ENCODE measurements at places on chromosomes 6 and 20.
A peak's percentile ranks its signal among the peaks of the same experiment; 100 is the strongest.

DNA sequence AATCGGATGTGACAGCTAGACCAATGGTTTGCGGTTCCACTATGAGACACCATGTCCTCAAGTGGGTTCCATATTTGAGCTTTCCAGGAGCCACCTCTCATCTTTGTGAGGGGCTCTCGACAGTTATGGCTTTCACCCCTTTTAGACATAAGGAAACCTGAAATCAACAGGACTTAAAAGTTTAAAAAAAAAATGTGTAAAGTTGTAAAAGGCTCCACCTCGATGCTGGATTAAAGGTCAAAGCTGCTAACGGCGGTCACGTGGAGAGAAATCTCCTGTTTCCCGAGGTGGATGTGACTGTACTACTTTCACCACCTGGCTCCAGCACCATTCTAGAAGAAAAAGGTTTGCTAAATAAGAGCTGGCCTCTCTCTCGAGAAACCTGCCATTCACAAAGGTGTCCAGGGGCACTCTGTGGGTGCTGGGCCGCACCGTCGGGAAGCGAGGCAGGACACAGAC, 542 bp downstream of the ATP5F1E start:
- DNase-seq: no peak

DNA sequence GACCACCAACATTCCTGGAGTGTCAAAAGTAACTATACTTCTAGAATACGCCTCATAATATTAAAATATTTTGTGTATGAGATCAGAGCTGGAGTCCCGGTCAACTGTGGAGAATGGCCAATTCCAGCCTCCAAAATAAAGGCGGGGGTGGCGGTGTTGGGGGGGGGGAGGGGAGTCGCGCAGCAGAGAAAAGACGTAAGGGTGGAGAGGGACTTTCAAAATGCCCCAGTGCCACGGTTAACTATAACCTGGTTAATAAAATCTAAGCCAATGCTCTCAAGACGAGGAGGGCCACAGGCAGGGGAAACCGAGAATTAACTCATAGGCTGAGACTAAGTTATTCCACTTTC, 1.3 kb downstream of the NUP153 start:
- DNase-seq: no peak

DNA sequence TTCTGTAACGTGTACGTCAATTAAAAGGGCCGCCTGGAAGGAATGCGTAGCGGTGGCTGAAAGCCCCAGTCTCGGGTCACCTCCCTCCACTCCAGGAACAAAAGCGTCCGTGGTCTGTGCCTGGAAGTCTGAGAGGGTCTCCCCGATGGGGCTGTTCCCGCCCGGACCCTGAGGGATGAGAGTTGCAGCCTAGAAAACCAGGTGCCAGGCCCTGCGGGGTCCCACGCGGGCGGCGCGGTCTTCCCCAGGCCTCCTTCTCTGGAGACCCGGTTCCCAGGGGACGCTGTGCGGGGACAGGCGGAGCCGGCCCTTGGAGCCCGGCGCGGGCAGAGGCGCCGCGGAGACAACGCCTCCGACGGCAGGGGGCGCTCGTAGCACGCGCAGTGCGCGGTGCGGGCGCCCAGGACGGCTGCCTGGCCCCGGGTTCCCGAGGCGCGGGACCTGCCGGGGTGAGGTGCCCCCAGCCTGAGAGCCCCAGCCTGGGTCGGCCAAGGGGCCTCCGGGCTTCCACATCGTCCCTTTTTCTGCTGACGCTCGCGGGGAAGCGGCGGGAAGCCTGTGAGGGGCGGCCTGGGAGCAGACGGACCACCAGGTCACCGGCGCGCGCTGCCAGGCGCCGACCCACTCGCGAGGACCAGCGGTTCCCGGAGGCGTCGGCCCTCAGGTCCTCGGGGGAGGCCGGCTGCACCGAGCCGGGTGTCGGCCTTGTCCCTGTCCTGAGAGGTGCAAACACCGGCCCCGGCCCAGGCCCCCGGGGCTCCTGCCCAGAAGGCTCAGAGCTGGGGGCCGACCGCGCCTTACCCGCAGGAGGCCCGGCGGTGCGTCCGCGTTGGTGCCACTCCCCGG, 5.3 kb upstream of the FOXC1 start:
- peak; percentile 67 for DNase-seq

GRCh38 chr6:107740496-107741190, 83.5 kb downstream of the SCML4 start:
- DNase-seq: no peak

DNA sequence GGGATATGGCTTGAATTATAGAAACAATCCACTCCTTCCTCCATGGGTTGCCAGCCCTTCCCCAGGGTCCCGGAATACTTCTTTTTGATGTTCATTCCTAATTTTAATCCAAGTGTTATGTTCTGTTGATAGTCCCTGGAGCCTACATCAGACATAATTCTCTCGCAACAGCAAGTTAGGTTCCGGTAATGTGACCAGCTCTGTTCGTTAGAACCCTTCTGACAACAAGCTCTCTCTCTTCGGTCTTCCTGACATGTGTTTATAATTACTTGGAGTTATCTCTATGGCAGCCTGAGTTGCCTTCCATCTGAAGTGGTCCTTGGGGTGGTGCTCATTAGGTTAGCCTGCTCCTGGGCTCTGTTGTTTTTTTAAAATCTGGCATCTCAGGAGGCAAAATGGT, 506.9 kb upstream of the JARID2 start:
- no peak for DNase-seq

- DNase-seq: no peak
Observed at GRCh38 chr6:3732345-3733141, 19.0 kb downstream of the PXDC1 start.

DNA sequence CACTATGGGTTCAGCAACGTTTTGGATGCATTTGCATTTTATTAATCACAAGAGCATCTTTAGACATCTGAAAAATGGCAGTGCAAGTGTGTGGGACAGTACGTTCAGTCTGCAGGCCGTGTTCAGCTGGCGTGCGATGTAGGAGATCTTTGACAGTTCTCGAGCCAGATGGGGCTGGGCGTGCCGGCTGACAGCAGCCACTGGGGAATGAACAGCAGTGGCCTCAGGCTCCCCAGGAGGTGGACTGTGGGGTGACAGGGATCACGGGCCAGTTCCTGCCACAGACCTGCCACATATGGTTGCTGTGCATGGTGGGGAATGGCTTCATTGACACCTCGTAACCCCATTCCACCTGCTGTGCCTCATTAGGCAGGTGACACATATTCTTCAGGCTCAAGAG, 16.4 kb upstream of the MLN start:
- DNase-seq: no peak

DNA sequence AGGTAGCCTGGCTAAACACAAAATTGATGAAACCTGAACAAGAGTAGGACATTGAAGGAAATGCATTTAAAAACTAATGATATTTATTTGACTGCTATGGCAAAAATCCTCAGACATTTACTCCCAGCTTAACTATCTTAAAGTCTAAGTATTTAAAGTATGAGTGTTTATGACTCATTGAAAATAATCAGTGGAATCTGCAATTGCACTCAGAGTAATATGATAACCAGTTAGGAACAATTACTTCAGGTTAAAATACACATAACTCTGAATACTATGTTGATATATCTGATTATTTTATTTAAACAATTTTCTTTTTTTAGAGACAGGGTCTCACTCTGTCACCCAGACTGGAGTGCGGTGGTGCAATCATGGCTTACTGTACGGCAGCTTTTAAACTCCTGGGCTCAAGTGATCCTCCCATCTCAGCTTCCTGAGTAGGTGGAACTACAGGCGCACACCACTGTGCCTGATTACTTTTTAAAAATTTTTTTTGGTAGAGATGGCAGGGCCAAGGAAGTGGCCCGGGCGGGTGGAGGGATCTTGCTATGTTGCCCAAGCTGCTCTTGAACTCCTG, 43.9 kb downstream of the FILIP1 start:
- DNase-seq: no peak

GRCh38 chr20:38201356-38201755, 36.3 kb upstream of the TGM2 start:
- DNase-seq: no peak
